ENCODE measurements at places on chromosomes 6 and 20.

GRCh38 chr6:111609028-111609820, 3.5 kb upstream of the TRAF3IP2 start:
- no peak for DNase-seq

- DNase-seq = no peak
These were observed 112.9 kb downstream of the FOXO3 start for GRCh38 chr6:108673602-108674001.

DNA sequence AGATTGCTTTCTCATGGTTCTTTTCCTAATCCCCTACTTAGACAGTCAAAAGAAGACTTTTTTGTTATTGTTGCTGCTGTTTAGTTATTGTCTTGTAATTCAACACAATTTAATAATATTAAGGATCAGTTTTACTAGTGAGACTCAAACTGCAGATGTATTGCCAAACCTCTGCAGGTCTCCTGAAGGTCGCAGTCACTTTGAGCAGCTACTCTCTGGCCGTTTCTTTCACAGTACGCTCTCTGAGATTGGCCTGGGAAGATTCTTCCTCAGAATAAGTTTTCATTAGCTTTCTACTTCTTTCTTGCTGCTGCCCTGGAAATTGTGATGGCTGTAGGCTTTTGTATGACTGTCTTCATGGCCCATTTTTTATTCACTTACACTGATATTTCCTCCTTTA, 930.8 kb downstream of the QKI start:
- DNase-seq = no peak

- no peak for DNase-seq
These were observed 207.5 kb downstream of the ZNF217 start for GRCh38 chr20:53385941-53386767.

- DNase-seq = no peak
These were observed 10.1 kb downstream of the MYLK4 start for GRCh38 chr6:2740581-2740980.

DNA sequence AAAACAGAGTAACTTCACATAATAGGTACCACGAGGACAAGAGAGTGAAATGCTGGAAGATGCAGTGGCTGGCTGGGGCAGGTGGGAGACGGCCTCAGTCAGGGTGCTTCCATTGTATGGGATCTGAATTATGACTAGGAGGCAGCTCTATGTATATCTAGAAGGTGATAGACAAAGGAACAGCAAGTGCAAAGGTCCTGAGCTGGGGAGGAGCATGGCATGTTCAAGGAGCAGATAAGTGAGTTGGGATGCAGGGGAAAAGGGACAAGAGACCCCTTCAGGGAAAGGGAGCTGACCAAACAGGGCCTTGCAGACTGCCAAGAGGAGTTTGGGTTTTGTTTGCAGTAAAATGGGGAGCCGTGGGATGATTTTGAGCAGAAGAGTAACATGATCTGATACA, 8.3 kb upstream of the SLC9A8 start:
- DNase-seq = no peak

DNA sequence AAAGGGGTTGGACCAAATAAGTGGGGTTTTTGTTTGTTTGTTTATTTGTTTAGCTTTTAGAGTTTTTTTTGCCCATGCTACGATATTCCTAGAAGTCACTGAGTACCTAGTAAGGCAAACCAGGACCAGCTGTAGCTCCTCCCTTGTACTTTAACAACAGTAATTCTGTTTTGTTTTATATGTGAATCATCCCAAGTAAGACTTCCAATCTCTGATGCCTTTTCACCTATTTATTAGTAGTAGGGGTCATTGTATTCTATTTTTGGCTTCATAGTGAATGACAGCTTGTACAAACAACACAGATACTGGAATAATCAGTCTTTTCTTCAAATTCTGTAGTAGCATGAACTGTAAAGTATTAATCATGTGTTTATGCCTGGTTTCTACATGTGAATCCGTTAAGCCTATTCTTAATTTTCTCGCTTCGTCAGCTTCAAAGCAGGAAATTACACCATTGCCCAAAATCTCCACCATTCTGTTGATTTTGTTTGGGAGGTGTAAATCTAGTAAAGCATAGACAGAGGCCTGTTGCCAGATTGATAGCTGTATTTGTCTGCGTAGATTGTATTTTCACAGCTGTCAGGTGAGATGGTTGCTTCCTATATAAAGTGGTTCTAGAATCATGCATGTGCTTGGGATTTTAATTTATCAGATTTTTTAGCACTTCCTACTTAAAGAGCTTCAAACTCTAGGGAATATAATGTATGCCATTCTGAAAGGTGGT, 151.5 kb upstream of the FLRT3 start:
- DNase-seq = no peak

- DNase-seq = no peak
These were observed 8.1 kb upstream of the AKIRIN2 start for GRCh38 chr6:87710090-87710489.

- no peak for DNase-seq
These were observed 100.6 kb downstream of the DCDC2 start for GRCh38 chr6:24257282-24257681.

DNA sequence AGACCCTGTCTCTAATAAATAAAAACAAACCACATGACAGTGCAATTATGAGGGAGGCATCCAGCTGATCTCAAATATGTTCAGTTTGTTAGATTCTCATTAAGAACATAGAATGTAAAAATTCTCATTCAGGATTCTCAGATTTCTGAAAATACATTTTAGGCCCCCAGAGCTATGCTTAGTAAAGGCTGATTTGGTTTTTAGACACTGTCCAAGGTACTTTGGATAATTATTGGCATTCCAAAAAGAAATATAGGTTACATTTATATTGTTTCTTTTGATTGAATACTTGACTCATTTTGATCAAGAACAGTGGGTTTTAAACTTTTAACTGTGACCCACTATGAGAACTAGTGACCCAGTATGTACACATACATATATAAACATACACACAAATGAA, 55.5 kb downstream of the ANKRD6 start:
- no peak for DNase-seq

DNA sequence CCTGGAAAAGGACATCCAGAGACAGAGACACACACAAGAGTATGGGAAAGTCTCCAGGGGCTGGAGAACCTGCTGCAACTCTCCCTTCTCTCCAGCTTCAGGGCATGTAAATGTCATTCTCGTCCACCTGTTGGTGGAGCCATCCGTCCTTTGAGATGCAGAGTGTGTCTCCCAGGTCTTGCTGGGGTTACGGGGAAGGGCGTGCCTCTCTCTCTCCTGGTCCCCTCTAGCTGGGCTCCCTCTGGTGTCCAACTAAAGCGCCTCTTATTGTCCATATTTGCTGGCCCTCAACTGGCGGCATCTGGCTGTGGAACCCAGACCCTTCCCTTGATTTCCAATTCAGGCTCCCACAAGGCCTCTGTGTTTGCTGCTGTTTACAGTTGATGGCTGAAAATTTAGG, 244.1 kb downstream of the BMP7 start:
- no peak for DNase-seq

GRCh38 chr6:87244380-87244779, 78.0 kb upstream of the SMIM8 start:
- DNase-seq = no peak

DNA sequence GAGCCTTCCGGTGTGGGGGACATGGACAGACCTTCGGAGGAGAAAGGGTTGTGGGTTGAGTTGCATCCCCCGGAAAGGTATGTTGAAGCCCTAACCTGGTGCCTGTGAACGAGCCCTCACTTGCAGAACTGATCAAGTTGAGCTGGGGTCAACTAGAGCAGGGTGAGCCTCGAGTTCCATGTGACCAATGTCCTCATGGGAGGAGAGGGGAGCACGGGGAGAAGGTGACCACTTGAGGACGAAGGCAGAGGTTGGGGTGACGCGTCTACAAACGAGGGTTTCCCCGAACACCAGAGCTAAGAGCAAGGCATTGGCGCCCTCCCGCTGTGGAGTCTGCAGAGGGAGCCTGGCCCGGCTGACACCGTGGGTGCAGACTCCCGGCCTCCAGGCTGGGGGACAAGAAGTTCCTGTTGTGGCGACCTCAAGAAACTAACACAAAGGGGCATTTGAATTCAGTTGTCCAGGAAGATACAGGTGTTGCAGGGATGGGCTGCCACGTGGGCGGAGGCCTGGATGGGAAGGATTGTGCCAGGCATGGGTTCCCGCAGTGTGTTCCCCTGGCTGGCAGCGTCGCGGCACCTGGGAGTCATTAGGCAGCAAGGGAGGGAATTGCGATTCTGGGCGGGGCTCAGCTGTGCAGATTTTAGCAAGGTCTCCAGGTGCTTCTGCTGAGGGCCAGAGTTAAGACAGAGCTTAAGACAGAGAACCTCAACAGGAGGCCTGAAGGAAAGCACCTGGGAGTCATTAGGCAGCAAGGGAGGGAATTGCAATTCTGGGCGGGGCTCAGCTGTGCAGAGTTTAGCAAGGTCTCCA, 20.4 kb upstream of the UNC93A start:
- no peak for DNase-seq

- no peak for DNase-seq
These were observed 54.1 kb upstream of the NT5E start for GRCh38 chr6:85395746-85396145.

- DNase-seq = no peak
These were observed 29.4 kb upstream of the ZBP1 start for GRCh38 chr20:57649617-57650015.

- no peak for DNase-seq
These were observed 4.6 kb downstream of the CST7 start for GRCh38 chr20:24953621-24954133.

DNA sequence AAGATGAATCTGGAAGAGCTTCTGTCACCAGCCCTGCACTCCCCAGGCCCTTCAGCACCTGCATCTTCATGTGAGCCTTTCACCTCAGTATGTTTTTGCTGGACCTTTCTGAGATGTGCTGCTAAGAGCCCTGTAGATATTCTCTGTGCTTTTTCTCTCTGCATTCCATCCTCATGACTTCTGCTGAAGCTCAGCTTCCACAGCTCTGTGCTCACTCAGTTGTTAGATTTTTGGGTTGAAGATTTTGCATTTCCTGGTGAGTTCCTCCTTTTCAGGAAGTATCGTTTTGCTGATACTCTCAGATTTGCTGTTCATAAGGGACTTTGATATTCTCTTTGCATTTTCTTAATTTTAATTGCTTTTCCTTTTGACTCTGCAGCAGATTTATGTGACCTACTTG, 18.3 kb downstream of the KIAA1586 start:
- no peak for DNase-seq

DNA sequence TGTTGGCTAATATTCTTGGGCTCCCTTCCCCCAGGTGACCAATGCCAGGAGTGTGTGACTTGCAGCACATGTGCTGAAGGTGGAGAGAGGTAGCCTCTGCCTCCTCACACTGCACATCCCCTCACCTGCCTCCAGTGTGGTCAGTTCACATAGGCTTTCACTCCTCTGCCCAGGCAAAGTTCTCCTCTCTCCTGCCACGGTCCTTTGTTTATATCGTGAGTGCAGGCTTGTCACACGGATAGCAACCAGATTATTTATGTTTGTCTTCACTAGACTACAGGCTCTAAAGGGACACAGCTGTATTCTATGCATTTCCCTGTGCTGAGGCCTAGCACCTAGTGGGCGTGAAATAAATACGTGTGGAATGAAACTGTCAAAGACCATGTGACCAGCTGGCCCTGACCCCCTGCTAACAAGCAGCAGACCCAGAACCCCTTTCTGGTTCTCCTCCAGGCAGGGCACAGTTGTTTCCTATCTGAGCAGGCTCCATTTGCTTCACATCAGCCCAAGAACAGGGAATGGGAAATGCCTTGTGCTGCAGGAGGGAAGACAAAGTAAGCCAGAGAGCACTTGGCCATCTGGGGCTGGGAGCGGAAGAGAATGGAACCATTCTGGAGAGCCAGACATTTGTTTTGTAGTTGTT, 42.3 kb downstream of the UNC5CL start:
- no peak for DNase-seq

All from midbrain (tissue), 1 donor.